Amniotic epithelial cell (primary cell): ENCODE measurements at places on chromosomes 3 and 15.

GRCh38 chr3:178059119-178059518 lies 477.1 kb upstream of the KCNMB2 start:
- DNase-seq: no peak

- DNase-seq: no peak
Measured at GRCh38 chr3:40464339-40465110, 7.4 kb downstream of the RPL14 start.

DNA sequence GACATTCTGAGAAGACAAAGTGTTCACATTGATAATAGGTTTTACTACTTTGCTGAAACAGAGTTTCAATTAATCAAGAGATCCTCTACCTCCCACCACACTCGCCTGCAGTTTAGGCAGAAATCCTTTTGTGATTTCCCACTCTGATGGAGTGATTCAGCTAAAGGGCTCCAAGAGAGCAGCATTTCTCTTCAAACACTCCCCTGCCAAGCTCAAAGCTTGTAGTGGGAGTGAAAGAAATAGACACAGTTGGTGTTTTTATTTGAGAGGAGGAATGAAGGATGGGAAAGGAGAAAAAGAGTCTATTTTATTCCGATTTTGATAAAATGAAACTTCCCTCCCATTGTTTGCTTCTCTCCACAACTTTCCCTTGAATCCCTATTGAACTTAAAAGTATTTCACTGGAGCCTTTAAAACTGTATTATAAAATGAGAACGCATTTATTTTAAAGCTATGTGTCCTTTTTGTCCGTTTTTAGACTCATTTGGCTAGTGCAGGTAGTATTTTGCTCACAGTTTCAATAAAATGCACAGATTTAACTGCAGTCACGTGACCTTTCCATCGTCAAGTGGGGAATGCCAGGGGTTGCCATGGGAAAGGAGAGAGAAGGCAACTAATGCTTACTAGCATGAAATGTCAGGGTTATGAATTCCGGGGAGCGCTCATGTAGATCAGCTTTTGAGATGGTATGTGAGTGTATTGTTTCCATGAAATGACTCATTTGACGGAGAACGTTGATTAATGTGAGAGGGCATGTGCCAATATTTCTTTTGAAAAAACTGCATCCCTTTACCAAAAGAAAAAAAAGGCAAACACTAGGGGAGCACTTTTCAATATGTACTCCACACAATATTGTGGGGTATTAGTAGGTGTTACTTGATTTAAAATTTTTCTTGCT lies 7.7 kb upstream of the OSBPL11 start:
- peak; percentile 76 for DNase-seq

- DNase-seq: no peak
Measured at GRCh38 chr3:61832375-61833229, 271.2 kb downstream of the PTPRG start.

- peak; percentile 13 for DNase-seq
Measured at GRCh38 chr3:51681453-51681852, 10.4 kb downstream of the TEX264 start.

- no peak for DNase-seq
Measured at GRCh38 chr3:88626456-88627120, 476.8 kb downstream of the C3orf38 start.

- DNase-seq: no peak
Measured at GRCh38 chr15:53976844-53977392, 1.3 kb upstream of the UNC13C start.

DNA sequence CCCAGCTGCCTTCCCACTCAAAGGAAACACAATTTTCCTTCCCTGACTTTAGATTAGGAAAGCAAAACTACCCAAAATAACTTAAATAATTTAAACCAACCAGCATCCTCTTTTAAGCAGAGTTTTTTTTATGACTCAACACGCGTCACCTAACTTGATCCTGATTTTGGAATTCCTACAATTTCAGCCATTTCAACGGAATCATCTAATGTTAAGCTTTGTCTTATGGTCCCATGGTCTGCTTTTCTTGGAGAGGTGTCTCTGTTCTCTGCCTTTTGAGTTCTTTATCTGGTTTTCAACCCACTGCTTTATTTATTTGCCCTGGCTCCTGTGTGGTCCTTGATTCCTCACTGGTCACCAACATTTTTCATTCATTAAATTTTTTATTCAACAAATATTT lies 219.2 kb upstream of the ARHGEF26 start:
- no peak for DNase-seq
